ENCODE measurements at places on chromosomes 1 and 21.

DNA sequence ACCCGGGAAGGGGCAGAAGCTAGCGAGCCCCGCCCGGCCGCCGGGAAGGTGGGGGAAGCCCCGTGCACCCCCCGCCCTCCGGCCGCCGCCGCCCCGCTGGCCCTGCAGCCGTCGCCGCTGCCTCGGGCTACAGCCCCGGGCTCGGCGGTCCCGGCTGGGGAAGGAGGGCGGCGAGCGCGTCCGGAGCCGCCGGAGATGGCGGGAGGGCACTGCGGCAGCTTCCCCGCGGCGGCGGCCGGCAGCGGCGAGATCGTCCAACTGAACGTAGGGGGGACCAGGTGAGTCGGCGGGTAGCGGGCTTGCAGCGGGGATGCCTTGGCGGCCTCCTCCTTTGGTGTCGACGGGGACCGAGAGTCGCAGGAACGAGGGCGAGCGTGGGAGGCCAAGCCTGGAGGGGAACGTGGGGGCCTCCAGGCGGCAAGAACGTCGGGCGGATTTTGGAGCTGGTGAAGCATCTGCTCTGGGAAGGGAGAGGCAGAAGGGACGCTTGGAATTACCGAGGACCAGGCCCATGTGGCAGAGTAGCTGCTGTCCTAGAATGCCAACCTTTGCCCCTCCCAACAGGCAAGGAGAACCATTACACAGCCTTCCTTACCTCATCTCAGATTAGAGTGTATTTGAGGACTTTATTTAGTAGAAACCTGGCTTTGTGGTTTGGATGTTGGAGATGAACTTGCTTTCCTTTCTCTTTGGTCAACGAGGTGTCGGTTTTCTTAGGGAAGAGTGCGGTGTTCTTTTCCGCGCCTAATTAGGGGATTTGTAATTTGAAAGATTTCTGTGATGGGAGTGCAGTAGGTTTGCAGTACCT, 591 bp downstream of the KCTD3 start:
- peak; percentile 35 for DNase-seq

DNA sequence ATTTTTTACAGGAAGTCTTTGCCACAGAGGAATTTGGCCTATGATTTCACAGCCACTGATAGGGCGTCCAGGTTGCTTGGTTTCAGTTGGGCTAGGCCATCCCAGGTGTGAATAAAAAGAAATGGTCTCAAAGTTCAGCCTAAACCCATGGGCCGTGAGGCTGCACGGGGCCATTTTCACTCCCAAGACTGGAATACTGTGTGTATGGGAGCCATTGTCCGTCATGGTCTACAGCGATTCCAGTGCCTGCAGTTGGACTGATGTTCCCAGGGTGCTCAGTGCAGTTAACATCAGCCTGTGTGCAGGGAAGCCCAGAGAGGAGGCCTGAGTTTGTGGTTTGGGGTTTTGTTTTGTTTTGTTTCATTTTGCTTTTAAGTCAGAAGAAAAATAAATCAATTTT, 133.2 kb downstream of the ADSS2 start:
- no peak for DNase-seq

- DNase-seq = no peak
Observed at GRCh38 chr1:172917972-172918371, 132.8 kb downstream of the TNFSF18 start.

DNA sequence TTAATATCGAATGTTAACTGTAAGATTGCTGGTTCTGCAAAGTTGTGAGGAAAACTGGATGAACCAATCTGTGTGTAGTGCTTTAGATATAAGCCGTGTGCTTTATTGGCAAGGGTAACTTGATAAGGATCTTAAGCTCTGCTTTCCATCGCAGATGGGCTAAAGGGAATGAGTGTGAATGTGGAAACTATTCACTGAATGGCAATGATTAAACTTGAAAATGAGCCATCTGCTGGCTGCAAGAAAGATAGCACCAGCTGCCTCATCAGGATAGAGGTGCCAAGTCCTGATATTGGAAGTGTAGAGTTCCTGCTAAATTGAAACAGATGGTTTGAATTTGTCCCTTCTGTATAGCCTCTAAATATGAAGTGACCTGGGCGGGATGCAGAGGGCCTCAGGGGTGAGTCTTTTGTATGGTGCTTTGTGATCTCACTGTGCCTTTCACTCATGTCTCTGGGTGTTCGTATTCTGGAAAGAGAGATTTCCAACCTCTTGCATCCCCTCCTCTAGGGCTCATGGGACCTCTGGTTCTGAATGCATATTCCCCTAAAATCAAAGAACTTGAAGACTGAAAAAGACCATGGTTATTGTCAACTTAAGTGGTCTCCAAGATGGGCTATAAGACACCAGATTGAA, 9.2 kb downstream of the FCRL3 start:
- no peak for DNase-seq

Measured in stimulated activated naive CD4-positive, alpha-beta T cell (primary cell).